ENCODE measurements at places on chromosomes 6 and 20.
A peak's percentile ranks its signal among the peaks of the same experiment; 100 is the strongest.

DNA sequence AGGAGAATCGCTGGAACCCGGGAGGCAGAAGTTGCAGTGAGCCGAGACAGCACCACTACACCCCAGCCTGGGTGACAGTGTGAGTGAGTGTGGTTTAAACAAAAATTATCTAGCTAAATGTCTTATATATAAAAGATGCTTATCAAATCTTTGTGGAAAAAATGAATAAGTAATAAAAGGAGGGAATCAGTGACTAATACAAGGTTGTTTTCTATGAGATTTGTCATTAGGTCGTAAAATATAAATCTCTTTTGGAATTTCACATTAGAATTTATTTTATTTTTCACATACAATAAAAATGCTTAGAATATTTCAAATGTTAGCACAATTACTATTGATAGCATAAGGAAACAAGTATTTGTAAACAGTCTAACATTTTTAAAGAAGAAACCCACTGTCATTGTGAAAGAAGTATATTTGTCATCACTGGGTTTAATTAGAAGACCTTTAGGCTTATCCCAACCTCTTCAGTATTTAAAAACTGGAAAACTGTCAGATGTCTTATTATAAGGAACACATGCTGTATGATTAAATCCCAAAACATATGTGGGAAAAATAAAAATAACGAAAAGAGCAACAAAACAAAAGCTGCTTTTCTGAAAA is 47.1 kb downstream of the ASCC3 start:
- no peak for DNase-seq

DNA sequence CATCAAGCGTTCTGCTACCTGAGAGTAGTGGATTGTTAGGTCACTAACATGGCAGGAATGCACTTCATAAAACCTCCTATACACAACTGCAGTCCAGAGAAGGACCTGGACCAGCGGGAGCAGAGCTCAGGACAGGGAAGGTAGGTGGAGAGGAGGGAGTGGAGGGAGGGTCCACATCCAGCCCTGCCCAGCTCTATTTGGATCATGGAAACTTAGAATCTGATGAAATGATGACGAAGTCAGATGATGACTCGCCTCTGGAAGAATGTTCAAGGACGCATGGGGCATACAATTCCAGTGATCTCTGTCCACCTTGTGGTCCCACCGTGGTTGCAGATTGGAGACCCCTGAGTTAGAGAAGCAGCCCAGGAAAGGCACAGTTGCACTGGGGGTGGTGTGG is 68.8 kb downstream of the CLIC5 start:
- DNase-seq, result no peak

DNA sequence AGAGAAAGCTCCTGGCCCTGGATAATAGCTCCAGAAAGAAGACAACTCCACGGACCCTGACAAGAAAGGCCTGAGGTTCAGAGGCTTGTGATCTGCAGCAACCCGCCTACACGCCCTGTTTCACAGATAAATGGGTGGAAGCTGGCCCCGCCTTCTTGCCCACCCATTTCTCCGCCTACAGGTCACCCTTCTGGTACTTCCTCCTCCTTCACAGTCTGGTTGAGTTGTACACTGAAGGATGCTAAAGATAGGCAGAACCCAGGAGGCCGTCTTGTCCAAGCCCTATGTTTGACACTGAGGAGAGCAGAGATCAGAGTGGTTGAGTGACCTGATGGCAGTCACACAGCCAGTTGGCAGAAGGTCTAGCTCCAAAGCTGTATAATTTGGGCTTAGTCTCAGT is 34.2 kb upstream of the MDGA1 start:
- DNase-seq, result no peak

DNA sequence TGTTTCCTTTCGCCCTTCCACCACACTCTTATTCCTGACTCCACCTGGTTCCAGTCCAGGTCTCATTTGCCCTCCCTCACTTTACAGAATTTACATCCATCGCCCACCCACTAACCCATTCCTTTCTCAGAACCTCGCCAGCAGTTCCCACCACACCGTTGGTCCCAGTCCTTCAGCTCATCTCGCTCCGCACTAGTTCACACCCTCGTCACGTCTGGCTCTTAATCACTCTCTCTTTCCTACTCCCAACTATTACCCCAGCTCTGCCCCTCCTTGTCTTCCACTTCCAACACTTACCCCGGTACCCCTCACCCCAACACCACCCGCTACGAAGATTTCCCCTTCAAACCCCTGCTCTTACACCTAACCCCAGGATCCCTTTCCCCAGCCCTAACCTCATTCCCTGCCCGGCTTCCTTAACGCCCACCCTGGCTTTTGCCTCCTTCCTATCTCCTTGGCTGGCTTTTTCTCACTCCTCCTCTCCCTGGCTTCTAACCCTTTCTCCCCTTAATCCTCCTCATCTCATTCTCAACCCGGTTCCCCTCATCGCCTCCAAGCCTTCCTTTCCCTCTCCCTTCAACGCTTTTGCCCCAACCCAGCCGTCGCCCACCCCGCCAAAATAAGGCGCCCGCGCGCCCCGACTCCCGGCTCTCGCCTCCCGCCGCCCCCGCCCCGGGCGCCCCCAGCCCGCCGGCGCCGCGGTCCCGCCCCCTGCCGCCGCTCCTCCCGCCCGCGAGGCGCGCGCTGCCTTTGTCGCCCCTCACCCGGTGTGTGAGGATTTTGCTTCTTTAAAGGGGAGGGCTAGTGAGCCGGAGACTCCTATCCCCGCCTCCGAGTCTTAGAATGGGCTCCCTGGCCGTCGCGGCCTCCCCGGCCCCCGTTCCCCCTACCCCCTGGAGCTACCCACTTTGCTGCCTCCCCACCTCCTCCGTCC is 542 bp downstream of the USP49 start:
- DNase-seq, result peak; percentile 19

GRCh38 chr6:62146954-62147853 is 138.8 kb downstream of the KHDRBS2 start:
- no peak for DNase-seq

GRCh38 chr20:21099751-21100577 is 6.2 kb downstream of the LINC00237 start:
- DNase-seq, result no peak

- DNase-seq, result no peak
Observed at GRCh38 chr6:169014211-169015197, 239.1 kb downstream of the THBS2 start.

DNA sequence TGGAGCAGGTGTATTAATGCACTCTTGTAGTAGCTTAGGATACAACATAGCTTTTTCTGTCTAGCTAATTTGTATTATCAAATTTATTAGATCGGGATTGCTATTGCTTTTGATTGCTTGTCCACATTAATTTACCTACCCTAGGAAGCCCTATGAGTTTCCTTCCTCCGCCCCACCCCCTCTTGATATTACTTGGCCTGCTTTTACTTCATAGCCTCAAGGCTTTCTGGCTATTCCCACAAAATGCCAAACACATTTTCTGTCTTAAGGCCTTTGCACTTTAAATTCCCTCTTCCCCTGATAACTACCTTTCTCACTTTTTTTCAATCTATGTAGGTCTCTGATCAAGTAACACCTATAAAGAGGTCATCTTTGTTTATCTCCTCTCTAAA is 99.1 kb upstream of the PRSS16 start:
- no peak for DNase-seq

All from umbilical cord (tissue), 2 donors.